ENCODE measurements at places on chromosomes 7 and 10. TPM values are rescaled to one million over a fixed set of nuclear protein-coding genes. Genes with fewer than 3 reads are reported as not detected.

The CDHR3 gene
- 1.9 TPM for total RNA-seq

The ASAH2 gene
- total RNA-seq = 0.93 TPM

The C10orf105 gene
- total RNA-seq = not detected

The INMT gene
- total RNA-seq = 4.3 TPM

The GHRHR gene
- 0.55 TPM for total RNA-seq

The EN2 gene
- total RNA-seq = not detected

The CALML5 gene
- total RNA-seq = not detected

The AQP1 gene
- total RNA-seq = 169 TPM

The CYP26C1 gene
- total RNA-seq = 0.09 TPM

The CDHR1 gene
- total RNA-seq = 0.50 TPM

The HK1 gene
- total RNA-seq = 16.2 TPM

The ASCC1 gene
- total RNA-seq = 15.5 TPM

The RBP4 gene
- 10.4 TPM for total RNA-seq

The MKI67 gene
- total RNA-seq = under 0.01 TPM

The TFPI2 gene
- total RNA-seq = 20.2 TPM

The PTPRN2 gene
- total RNA-seq = 33.5 TPM

The BRI3 gene
- 120 TPM for total RNA-seq

The HELLS gene
- total RNA-seq = 3.8 TPM

The TBXAS1 gene
- 3.3 TPM for total RNA-seq

The TDRD1 gene
- 1.0 TPM for total RNA-seq

The TUBAL3 gene
- not detected for total RNA-seq

The CRHR2 gene
- total RNA-seq = 0.79 TPM

The ASB15 gene
- 0.04 TPM for total RNA-seq

The SLC26A3 gene
- total RNA-seq = not detected

The SPDYE2B gene
- total RNA-seq = not detected

The OR2A5 gene
- not detected for total RNA-seq
